ENCODE measurements at places on chromosomes 13 and 19.

GRCh38 chr13:45683701-45684100 lies 18.4 kb upstream of the CBY2 start:
- no peak for DNase-seq

DNA sequence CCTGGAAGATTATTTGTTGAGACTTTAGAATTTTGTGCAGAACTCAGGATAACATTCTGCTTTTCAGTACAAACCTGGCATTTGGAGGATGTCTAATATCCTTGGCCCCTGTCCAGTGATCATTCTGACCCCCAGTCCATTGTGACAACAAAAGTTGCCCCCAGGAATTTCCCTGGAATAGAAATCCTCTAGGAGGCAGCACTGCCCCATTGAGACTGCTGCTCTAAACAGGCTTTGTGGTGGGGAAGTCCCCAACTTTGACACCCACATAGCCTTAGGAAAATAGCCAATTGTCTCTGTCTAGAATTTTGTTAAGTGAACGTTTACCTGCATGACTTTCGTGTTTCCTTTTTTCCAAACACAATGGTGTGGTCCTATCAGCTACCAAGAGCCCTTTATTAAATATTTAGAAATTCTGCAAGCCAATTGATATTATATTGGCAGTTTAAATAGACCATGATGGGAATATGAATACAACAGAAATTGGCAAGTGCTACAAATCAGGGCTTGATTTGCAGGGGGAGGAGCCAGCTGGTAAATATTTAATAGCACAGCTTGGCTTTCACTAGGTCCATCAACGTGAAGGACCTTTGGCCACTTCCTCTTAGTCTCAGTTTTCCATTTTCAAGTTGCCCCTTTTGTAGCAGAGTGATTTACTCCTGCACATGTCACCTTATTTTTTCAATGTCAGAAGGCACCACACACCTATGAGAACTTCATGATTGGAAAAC lies 451.7 kb downstream of the EFNB2 start:
- no peak for DNase-seq

DNA sequence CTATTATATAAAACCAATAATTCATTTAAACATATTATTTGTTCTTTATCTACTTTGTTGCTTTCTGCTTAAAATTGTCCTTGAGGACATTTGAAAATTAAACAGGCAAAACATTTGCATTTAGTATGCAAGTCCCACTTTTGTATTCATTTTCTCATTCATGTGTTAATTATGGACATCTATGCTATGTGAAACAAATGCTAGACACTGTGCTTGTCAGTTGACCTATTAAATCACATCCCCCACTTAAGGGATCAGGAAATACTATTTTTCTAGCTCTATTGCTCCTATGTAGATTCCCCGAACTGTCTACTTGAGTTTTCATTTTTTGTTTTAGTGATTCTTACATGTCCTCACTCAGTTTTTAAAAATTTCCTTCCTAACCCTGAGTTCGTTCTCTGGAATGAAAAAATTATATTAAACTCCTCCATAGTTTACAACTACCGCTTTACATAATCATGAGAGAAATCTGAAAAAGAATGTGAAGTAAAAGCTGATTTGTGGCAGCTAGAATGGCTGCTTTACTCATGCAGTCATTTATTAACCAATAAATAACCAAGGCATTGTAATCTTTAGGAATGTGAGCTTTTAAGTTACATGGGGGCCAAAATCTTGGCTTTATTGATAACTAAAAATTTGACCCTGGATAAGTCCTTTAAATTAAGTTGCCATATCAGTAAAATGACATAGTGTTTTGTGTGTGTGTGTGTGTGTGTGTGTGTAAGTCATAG lies 188.5 kb downstream of the LIG4 start:
- DNase-seq: no peak

GRCh38 chr19:38870612-38871011 lies 7.5 kb downstream of the RINL start:
- no peak for DNase-seq
